ENCODE measurements at places on chromosomes 12 and 14.

- DNase-seq = peak; percentile 55
Measured at GRCh38 chr14:74080820-74081460, 3.3 kb downstream of the ALDH6A1 start.

GRCh38 chr12:3725388-3726115, 27.4 kb downstream of the CRACR2A start:
- DNase-seq = peak; percentile 38

GRCh38 chr12:5200278-5201087, 156.8 kb downstream of the KCNA5 start:
- DNase-seq = peak; percentile 34

- DNase-seq = no peak
Measured at GRCh38 chr14:85873006-85873405, 343.1 kb downstream of the FLRT2 start.

GRCh38 chr12:90851800-90852718, 102.9 kb downstream of the CCER1 start:
- no peak for DNase-seq

GRCh38 chr12:123387508-123388176, 3.7 kb downstream of the KMT5A start:
- no peak for DNase-seq

DNA sequence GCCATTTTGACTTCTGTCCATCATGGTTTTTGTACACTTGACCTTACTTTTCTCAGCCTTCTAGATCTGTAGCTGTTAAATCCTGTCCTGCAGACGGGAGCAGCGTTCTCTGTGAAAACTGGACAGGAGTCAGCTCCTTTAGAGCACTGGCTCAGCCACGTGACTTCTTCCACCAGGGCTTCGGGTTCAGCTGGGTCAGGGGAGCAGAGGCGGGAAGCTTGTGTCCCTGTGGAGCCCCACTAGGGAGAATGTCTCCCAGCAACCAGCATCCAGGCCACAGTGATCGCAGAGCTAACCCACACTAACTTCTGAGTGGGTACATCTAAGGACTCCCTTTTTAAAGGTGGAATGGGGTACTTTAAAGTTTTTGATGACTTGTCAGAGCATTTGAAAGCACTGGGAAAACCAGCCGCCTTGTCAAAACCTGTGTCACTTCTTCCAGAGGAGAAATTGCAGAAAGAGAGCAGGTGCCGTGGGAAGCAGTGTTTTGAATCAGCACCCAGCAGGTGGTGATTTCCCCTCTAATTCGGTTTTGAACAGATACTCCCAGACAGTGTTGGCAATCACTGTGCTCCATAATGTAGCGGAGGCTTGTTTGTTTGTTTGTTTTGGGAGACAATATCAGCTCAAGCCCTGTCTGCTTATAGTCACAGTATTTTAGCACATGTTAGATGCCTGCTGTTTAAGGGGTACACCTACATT, 17.9 kb downstream of the DERA start:
- no peak for DNase-seq

- no peak for DNase-seq
Measured at GRCh38 chr14:82122655-82123054, 589.0 kb upstream of the SEL1L start.

DNA sequence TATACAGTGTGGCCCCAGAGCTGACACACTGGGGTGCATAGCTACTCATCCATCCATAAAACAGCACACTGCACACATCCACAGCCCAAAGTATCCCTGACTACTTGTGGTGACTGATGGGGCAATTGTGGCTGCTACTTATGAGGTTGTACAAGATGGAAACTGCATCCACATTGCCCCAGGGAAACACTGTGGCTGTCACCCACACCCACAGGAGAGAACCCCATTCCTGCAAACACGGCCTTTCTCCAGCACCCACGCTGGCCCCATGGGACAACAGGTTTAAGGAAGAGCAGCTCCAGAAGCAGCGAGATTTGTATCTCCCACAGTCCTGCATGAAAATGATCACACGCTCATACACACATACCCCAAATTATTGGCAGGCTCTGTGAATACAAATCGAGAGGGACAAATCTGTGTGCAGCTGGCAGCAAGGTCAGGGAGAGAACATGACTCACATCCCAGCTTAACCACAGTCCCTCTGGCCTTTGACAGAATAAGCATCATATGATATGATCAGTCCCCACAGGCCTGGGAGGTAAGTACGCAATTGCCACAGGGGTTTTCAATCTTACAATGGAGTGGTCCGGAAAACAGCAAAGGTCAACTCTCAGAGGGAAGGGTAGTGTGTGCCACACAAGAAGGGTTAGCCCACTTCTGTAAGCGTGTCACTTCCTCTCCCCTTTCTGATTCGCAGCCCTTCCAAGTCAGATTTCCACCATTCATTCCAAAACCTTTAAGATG, 61.9 kb downstream of the ESR2 start:
- DNase-seq = peak; percentile 30

- no peak for DNase-seq
Measured at GRCh38 chr14:65594153-65594881, 181.8 kb downstream of the FUT8 start.

DNA sequence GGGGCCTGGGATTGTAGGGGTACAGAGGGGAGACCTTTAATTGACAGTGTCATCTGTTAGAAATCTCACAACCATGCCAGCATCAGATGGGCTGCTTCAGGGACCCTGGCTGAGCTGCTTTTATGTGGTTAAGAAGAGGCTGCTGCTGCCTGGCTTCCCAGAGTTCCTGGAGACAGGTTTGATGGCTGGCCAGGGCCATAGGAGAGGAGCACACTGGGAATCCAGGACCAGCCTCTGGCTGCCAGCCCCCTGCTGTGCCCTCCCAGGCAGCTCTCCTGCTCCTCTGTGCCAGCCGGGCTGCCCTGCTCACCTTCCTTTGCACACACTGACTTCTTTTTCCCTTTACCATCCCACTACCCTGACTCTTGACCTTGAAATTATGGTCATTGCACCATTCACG, 507 bp upstream of the KRT73 start:
- no peak for DNase-seq

GRCh38 chr14:36315159-36315853, 5.1 kb downstream of the MBIP start:
- DNase-seq = no peak

GRCh38 chr12:132396657-132397056, 67.3 kb upstream of the GALNT9 start:
- no peak for DNase-seq

All from kidney capillary endothelial cell (primary cell).